GM23248 (cell line): ENCODE measurements at places on chromosomes 1 and 21.

- DNase-seq, result no peak
Measured at GRCh38 chr1:177053648-177054047, 110.9 kb downstream of the ASTN1 start.

DNA sequence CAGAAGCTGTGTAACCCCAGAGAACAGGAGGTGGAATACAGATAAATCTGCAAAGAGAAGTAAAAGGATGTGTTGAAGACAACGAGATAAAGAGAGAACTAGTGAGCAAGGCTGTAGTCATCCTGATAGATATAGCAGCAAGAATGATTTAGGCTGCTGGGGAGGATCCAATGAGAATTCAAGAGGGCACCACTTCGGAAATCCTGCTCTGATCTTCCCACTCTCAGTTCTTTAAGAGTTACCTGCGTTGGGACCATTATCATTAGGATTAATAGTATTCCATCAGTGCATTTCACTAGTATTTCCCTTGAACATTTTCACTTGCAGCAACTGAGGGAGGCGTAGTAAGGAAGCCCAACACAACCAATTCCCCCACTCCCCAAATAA lies at the start of gene BRINP3:
TSS of gene BRINP3 (minus strand) at position 103 of the 387 bp plus-strand sequence.
- no peak for DNase-seq

- no peak for DNase-seq
Measured at GRCh38 chr1:34708106-34708505, 46.7 kb upstream of the GJB5 start.

DNA sequence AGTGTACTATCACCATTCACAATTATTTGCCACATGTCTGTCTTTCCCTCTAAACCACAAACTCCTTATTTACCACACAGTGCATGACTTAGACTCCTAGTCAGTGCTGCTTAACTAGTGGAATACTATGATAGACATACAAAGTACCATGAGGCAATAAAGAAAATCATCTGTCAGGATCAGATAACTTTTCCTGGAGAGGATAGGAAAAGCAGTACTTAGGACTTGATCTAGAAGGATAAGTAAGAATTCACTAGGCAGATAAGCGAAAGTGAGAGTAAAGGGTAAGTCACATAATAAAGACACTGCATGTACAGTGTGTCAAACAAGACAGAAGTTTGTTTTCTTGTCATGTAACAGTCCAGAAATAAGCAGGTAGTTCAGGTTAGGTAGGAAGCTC lies 21.2 kb upstream of the TSPAN1 start:
- no peak for DNase-seq

- no peak for DNase-seq
Measured at GRCh38 chr1:58921342-58921741, 137.5 kb upstream of the JUN start.

DNA sequence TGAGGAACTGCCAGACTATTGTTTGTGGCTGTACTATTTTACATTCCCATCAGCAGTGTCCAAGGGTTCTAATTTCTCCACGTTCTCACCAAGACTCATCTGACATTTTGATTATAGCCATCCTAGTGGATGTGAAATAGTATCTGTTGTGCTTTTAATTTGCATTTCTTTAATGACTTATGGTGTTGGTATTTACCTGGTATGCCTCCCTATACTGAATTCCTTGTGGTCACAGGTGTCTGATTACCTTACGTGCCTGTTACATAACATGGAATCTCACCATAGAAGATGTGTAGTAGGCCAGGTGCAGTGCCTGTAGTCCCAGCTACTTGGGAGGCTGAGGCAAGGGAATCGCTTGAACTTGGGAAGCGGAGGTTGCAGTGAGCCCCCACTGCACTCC lies 13.5 kb downstream of the ZYG11A start:
- DNase-seq, result no peak

DNA sequence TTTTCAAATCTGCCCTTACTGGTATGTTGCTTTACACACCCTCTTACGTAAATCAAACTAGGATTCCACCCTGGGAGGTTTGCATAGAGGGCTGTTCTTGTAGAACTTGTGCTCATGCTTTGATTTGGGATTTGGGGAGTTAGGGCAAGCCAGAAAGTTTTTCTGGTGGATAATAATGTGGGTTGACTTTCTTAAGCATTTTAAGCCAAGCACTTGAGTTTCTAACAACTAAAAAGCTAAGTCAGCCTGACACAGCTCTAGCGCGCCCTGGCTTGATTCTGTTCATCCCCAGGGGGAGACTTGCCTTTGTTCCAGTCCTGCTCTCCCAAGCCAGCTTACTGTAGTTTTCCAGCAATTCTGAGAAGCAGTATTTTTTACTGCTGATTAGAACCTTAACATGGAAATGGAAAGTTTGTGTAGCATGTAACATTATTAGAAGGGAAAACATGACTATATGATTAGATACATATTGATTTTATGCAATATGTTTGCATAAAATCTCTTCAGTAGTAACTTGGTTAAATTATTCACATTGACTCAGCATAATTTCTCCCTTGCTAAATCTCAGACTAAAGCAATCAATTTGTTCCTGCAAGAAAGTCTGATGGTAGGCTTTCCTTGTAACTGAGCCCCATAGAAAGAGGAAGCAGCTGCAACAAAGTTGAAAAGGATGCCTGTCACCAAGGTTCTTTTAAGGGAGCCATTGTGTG lies 11.0 kb upstream of the PGD start:
- peak; percentile 67 for DNase-seq

DNA sequence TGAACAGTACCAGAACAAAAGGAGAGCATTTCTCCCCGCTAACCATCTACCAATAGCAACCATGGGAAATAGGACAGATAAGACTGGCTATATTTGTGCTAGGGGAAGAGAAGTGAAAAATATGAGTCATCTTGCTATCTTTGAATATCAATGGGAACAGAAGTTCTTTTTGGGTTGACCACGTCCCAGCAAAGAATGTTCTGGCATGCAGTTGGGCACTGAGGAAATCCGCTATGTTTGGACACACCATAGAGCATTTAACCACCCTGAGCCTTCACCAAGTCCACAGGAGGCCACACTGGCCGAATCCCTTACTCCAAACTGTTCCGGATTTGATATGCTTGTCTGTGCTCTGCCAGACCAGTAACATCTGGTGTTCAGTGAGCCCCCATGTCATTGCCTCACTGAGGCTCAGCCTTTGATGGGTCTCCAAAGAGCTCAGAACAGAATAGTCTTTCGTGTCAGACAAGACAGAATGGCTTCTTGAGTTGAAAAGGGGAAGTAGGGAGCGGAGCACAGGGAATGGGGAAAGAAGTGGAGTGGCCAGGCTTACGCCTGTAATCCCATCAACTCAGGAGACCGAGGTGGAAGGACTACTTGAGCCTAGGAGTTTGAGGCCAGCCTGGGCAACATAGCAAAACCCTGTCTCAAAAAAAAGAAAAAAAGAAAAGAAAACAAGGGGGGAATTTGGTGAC lies 81.4 kb downstream of the SMYD2 start:
- DNase-seq, result peak; percentile 27

DNA sequence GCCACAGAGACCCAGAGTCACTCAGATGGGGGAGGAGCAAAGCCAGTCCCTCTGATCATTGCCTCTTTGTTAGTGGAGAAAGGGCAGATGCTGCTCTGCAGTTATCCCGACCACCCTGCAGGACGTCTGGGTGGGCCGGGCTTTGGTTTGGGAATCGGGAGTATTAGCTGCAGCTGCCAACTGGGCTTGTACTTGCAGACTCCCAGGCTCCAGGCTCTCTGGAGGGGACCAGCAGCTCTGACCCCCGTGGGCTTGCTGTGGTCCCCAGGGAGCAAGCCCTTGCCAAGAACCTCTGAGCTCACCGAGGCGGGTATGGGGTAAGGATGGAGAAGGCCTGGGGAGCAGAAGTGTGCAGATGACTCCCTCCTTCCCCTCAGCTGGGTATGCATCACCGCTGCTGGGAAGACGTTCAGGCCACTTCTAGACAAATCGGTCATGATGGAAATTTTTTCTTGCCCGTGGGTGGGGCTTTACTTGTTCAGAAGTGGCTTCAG lies 21.6 kb downstream of the MAPKAPK2 start:
- DNase-seq, result peak; percentile 99

DNA sequence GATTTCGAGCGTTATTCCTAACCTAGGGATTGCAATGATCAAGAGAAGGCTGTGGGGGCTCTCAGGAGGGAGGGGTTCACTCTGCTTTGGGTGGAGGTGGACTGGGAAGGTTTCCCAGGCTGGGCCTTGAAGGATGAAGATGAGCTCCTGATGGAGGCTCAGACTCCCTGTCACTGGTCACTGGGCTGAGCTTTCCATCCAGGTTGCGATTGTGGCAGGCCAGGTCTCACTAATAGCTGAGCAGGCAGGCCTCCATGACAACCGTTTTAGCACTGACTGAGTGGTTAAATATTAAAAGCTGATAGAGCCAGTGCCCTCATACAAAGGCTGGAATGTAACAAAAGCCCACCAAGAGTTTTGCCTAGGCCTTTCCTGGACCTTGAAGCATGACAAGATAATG lies 36.2 kb upstream of the EFCAB14 start:
- no peak for DNase-seq

DNA sequence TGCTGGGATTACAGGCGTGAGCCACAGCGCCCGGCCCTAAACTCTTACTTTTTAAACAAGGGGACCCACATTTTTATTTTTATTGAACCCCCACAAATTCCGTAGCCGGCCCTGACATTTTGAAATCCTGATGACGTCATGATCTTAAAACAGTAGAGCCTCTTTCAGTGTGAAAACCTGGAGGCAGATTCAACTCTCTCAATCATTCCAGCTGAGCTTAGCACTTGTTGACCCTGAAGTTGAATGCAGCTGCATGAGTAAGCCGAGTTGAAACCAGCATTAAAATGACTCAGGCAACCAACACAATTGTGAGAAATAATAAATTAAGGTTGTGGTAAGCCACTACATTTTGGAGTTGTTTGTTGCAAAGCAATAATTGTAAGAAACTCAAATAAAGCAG lies 93.9 kb upstream of the ADGRL4 start:
- peak; percentile 84 for DNase-seq

GRCh38 chr1:84367219-84367618 lies 31.1 kb upstream of the DNASE2B start:
- no peak for DNase-seq

DNA sequence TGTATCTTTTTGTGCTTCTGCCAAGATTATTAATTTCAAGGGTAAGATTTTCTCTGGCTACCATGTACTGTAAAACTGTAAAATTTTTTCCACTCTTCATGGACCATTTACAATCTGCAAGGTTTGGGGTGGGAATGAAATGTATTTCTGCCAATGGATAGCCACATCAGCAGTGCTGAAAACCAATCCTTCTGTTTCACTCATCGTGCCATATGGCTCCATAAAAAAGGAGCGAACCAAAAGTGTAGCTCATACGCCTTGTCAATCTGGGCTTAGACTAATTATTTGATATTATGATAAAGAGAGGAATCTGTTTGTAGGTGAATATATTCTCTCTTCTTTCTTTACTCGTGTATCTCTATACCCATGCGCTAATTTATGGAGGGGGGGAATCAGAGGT lies 3.0 kb upstream of the SLC44A5 start:
- no peak for DNase-seq

GRCh38 chr1:156491151-156491949 lies 9.2 kb downstream of the MEF2D start:
- peak; percentile 35 for DNase-seq

GRCh38 chr1:2248854-2249558 lies 20.9 kb downstream of the SKI start:
- DNase-seq, result no peak

GRCh38 chr1:110340207-110340468 lies 961 bp downstream of the RBM15 start:
- no peak for DNase-seq

- DNase-seq, result peak; percentile 45
Measured at GRCh38 chr1:57162607-57163261, 196.9 kb upstream of the C8B start.

DNA sequence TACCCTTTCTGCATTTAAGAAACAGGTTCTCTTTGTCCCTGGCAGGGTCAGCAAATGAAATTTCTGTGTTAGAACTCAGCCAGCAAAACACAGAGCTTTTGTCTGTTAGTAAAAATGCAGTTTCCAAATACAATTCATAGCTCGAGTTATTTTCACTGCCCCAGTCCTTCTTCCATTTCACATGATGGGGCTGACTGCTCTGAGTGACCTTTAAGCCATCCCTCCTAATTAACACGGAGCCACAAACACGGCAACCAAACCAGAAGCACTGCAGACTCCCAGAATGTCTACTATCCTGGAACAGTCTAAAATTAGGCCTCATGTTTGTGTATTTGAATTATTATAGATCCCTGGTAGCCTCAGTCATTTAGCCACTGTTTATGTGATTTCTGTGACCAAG lies 99.1 kb upstream of the RGS4 start:
- DNase-seq, result no peak

GRCh38 chr21:35203093-35203977 lies 154.2 kb upstream of the RUNX1 start:
- peak; percentile 84 for DNase-seq

DNA sequence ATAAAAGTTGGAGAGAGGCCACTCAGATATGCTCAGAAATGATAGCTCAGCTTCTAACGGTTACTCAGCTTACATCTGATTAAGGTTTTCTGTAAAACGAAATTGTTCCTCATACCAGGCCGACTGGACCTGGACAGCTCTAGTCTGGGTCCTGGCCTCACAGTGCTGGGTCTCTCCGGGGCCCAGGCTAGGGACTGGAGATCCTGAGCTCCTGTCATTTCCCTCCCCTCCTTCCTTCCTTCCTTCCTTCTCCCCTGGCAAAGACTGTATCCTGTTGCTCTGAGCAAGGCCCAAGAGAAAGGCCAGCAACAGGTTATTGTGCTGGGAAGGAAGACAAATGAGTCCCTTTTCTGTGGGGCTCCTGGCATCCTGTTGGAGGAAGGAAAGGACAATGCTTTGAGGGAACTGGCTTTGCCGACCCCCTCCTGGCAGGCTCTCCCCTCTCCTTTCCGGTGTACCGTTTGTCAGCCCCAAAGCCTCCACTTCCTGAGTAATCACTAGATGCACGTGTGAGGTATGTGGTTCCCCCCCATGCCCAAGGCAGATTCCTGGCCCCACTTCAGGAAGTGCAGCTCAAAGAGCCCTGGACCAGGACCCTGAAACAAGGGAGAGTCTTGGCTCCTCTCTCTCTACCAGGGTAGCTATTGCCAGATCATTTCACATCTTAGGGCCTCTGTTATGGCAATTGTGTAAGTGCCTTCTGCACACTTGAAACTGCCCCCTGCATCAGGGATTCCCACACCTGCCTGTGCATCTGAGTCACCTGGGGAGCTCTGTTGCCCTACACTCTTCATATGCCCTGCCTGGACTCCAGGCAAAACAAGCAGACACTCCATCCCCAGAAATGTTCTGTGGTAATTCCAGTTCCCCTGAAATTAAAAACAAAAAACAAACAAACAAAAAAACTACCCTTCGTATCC lies 212.7 kb upstream of the FGGY start:
- no peak for DNase-seq

DNA sequence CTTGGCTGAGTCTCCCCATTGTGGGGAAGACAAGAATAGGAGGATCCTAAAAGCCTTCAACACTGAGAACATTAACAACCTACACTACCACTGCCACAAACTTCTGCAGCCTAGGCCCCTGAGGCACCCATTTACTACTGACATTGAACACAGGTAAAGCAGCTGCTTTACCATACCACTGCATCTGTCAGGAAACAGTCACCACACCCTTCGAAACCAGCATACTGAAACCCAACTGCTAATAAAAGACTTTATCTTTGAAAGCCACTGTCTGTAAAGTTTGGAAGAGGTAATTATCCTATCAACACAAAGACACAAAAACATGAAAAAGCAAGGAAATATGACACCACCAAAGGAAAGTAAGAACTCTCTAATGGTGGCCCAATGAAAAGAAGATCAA lies 7.4 kb downstream of the IFNAR1 start:
- DNase-seq, result no peak
